Hindlimb muscle (tissue), 1 donor: ENCODE measurements at places on chromosomes 3 and 15.

DNA sequence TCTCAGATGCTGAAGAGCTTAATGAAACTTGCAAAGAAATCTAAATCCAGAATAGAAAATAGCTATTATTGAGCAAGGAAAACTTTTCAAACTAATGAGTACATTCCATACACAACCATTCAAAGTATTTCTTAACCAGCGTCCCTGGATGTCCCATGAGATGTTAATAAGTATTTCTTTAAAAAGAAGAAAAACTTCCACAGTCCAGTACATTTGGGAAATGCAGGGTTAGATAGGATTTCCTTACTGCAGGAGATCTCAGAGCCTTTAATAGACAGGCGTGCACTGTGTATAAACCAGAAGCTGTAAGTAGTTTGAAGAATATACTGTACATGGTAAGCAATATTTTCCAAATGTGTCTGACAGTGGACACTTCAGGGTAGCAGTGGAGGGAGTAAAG is 29.6 kb upstream of the BHLHE40 start:
- no peak for DNase-seq

- no peak for DNase-seq
Observed at GRCh38 chr15:48823237-48823636, 12.4 kb upstream of the CEP152 start.

DNA sequence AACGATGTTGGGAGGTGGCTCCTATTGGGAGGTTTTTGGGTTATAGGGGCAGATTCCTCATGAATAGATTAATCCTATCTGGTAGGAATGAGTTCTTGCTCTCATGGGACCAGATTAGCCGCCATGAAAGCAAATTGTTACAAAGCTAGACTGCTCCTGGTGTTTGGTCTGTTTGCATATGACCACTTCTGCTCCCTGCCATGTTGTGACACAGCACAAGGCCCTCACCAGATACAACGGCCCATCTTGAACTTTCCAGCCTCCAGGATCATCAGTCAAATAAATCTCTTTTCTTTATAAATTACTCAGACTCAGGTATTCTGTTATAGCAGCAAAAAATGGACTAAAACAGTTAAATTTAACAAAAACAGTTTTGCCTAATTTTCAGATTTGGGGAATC is 34.4 kb downstream of the TRIM42 start:
- DNase-seq: no peak

- no peak for DNase-seq
Observed at GRCh38 chr3:152945556-152945955, 110.6 kb downstream of the P2RY1 start.

DNA sequence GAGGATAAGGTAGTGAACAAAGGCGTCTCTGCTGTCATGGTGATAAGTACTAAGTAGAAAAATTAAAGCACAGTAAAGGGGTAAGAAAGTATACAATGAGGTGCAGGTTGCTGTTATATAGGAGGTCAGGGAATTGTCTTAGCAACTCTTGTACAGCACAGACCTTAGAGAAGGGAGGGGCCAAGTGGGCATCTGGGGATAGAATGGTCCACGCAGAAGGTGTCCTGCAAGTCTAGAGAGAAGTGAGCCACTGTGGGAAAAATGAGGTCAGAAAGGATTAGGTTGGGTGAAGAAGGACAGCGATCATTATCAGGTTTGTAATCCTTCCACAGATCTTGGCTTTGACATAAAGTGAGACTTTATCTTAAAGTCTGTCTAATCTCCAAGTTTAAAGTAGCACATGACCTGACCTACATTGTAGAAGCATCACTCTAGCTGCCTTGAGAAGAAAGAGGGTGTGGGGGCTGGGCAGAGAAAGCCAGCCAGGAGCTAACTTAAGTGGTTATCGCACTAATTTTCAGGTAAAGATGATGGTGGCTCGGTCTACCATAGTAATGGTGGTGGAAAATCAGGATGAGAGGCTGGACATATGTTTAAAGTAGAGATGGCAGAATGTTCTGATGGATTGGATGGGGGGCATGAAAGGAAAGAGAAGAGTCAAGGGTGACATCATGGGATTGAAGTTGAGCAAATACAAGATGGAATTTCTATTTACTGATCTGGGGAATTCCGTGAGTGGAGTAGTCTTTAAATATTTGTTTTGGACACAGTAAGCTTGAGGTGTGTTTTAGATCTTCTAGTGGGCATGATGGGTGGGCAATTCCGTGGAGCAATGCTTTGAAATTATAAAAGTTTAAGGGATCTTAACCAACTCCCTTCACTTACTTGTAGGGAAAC is 919.2 kb downstream of the ROBO1 start:
- no peak for DNase-seq

- no peak for DNase-seq
Observed at GRCh38 chr3:60399292-60399691, 852.0 kb downstream of the FHIT start.

GRCh38 chr15:51121118-51121517 is 26.4 kb upstream of the TNFAIP8L3 start:
- no peak for DNase-seq

DNA sequence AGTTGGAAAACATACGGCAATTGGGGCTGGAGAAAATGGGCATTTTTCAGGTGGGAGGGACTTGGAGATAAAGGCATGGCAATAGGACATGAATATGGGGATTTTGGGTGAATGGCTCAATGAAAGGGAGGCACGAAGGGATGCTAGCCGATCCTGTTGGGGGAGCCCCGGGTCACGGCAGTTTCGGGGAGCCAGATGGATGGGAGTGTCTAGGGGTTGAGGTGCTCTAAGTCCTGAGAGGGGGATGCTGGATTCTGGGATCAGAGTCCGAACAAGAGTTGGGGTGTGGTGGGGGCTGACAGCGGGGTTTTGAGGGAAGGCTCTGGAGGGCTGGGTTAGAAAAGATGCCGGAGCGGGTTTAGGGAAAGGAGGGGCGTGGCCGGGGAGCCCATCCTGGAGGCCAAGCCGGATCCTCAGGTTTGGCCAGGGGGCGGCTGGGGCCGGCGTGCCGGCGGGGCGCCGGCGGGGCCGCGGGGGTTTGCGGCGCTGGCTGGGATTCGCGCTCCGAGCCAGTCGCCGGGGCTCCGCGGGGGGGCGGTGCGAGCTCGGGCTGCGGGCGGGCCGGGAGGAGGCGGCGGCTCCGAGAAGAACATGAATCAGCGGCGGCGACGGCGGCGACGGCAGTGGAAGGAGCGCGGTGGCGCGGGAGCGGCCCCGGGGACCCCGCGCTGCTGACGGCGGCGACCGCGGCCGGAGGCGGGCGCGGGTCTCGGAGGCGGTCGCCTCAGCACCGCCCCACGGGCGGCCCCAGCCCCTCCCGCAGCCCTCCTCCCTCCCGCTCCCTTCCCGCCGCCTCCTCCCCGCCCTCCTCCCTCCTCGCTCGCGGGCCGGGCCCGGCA is at the start of gene TYRO3:
TSS of gene TYRO3 (plus strand) at position 813 of the 839 bp plus-strand sequence. CDS start 46 bp downstream, outside the sequence.
- DNase-seq: peak; percentile 83

DNA sequence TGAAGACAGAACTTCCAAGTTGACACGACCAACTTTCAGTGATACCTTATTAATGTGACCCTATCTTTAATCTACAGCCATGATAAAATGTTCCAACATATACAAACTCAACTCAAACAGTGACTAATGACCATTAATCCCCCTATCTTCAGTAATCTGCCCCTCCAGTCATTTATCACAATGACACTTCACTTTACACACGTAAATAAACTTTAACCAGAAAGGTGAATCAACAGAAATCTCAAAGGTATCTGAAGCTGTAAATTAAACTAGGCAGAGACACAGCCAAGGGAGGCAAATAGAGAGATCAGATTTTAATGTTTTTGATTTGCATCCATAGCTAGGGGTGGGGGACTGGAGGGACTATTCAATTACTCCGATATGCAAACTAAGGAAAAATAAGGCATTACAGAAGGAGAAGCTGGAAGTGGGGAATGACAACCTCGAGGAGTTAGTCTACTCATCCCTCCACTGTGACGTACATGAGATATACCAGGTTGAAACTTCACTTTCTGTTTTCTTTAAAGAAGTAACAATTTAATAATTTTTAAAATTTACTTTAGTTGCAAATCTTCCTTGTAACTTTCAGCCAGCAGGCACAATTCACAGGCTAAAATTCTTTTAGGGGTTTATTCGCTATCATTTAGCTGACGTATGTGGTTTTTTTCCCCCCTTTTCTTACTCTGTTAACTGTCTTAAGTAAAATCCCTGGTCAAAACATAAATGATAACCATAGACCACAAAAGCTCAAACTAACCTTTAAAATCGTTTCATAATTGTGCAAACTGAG is 751.0 kb downstream of the ROBO1 start:
- no peak for DNase-seq

GRCh38 chr3:122912772-122913538 is 114.6 kb downstream of the SEMA5B start:
- no peak for DNase-seq

DNA sequence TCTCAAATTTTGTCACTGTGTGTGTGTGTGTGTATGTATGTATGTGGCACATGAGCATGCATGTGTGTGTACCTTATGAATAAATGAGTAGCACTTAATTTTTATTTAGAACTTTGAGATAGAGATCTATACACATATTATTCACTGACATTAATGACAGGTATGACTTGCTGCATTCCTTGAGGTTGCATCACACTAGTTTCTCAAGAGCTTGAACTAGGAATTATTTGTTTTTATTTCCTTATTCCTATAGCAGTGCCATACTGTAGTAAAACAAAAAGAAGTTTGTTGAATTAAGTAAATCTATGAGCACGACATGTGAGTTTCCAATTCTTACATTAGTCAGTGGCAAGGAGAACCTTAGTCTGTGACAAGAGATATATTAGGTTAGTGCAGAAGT is 943.9 kb downstream of the ROBO1 start:
- no peak for DNase-seq

DNA sequence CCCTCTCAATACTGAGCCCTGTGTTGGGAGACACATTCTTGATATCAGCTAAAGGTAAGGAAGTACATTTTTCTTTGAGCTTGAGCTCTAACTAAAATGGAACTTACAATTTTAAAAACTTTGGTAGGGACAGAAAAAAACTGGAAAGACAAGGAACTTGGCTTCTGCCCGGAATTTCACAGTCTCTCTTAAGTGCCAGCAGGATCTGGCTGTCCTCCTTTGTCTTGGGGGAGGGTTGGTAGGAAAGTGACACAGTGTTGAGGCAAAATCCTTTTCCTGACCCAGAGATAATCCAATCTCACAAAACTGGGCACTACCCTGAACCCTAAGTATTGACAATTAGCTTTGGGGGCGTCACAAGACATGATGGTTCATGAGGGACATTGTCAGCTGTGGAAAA is 45.3 kb downstream of the ZPLD1 start:
- DNase-seq: peak; percentile 6

GRCh38 chr3:193330555-193331204 is 47.9 kb downstream of the ATP13A5 start:
- no peak for DNase-seq

DNA sequence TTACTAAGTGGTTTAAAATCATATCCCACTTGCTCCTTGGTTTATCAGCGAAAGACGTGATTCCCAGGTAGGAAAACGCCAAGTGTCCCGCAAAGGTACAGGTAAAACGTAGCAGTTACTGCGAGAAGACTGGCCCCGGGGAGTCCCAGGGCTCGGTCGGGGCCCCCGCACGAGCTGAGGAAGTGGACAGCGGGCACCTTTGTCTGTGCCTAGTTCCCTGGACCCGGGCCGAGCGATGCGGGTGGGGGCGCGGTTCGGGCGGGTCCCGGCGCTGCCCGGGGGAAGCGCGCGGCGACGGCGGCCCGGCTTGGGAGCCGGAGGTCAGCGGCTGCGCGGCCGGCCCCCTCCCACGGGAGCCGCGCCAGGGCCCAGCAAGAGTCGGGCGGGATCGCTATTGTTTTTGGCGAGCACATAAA is 864 bp upstream of the NEO1 start:
- no peak for DNase-seq

GRCh38 chr15:51887887-51888592 is 58.6 kb downstream of the TMOD3 start:
- DNase-seq: no peak

DNA sequence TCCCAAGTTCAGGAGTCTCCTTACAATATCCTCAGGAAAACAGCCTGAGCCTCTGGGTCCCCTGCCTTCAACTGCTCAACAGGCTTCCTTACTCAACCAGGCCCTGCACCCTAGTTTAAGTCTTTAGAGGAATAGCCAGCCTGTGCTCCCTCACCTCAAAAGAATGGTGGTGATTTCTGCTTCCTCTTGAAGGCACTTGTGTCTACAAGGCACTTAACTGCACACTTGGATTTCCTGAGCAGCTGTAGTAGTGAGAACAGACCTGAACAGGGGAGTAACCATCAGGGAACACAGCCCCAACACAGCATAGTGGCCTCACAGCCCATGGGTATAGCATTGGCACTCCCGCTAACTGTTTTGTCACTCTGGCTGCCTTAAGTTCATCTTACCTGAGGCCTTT is 244.3 kb downstream of the MYRIP start:
- DNase-seq: no peak
